ENCODE measurements at places on chromosomes 3 and 15. TPM values are rescaled to one million over a fixed set of nuclear protein-coding genes. Genes with fewer than 3 reads are reported as not detected.

- DNase-seq = no peak
These were observed 147.4 kb upstream of the ARHGEF26 start for GRCh38 chr3:153973722-153974265.

DNA sequence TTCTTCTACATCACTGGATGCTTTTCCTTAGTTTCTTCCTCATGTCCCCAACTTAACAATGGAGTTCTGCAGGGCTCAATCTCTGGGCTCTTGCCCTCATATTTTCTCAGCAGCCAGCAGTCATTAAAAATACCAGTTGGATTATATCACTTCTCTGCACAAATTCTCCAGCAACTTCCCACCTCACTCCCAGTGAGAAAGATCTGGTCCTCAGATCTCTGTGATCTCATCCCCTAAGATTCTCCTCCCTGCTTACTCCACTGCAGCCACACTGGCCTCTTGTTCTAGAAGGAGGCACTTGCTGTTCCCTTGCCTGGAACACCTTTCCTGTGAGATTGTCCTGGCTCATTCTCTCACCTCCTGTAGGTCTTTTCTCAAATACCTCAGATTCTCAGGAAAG lies 6.1 kb downstream of the ERICH6 start:
- no peak for DNase-seq

DNA sequence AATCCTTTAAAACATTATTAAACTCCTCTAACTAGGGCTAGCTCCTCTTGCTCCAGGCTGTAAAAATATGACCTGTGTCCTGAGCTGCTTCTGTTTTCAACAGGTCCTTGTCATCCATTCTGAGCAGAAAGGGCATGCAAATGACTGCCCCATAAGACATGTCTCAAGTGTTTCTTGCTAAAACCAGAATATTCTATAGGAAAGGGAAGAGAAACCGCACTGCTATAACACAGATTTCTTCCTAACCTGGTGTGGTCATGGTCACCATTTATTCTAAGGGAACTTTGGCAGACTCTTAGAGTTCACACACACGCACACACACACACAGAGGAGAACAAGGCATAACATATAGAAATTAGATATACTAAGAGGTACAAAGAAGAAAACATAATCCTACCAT lies 34.2 kb upstream of the B3GNT5 start:
- DNase-seq = no peak

DNA sequence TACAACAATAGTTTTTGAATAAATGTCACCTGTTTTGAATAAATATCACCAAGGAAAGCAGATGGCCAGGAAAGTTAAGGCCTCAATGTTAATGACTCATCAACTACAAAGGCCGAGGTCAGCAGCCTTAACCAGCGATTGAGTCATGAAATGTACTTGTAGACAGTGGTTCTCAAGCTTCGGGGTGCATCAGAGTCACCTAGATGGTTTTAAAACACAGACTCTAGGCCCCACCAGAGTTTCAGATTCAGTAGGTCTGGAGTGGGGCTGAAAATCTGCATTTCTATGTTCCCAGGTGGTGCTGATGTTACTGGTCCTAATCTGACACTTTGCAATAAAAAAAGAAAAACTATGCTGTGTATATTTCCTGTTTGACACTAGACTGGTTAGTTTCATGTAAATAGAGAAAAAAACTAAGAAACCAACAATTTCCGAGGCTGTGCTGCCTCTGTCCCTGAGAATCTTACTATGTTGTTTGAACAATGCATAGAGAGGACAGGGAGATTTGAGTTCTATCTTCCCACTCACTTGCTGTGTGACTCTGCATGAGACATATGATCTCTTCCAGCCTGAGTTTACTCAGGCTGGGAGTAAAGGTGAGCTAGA lies 9.8 kb downstream of the RAB27A start:
- no peak for DNase-seq

GRCh38 chr15:72242775-72243370 lies 11.9 kb upstream of the PKM start:
- no peak for DNase-seq

- no peak for DNase-seq
These were observed 222.9 kb downstream of the BCHE start for GRCh38 chr3:165614337-165614736.

DNA sequence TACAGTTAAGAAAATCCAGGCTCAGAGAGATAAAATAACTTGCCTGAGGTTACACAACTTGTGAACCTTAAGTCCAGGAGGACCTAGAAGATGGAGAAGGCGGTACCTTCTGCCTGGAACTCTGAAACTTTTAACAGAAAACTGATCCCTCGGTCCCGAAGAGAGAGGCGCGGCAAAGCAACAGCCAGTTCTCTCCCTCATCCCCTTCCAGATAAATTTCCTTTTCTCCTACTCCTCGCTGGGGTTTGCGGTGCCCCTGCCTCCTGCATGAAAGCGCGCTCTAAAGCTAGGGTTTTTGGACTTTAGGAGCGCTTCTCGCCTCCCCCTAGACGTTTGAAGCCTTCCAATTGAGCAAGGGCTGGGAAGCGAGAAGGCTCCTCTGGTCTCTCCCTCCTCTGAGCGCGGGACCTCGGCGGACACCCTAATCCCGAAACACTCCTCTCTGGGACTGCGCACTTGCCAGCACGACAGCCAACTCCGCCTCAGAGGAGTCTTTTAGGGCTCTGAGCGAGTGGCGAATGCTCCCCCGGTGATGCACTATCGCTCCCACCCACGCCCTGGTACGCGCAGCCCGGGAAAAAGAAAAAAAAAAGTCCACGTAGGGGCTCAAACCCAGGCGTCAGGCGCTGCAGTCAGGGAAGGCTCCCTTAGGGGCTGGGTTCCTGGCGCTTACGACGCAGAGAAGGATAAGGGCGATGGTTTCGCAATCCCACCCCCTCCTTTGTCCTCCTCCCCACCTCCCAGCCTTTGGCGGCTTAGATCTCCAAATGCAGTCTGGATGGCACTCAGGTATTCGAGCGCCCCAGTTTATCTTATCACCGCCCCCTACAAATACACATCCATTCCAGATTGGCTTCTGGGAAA lies 7.9 kb upstream of the EOMES start:
- no peak for DNase-seq

DNA sequence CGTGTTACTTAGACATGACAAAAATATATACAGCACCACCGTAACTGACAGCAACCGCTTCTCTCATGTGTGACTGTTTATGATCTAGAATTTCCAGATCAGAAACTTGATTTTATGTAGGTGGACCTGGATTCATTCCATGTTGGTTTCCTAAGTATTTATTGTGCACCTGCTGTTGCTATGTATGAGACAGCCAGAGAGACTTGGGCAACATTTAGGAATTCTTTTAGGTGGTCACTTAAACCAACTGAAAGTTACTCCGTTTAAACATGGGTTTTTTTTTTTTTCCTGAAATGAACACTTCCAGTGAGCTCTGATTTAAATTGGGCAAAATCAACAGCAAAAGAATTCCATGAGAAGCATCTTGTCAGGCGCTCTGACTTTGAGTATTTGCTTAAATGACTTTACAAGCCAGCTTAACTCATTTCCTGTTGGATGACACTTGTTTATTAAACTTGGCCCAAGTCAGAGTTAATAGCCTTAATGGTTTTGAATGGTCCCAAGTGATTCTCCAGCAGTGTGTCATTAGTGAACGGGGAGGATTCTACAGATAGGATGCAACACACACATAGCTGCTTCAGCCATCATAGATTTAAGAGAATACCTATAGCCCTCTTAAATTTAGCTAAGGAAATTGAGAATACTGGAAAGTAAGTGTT lies 31.8 kb downstream of the MITF start:
- DNase-seq = no peak

GRCh38 chr3:58021962-58022361 lies 13.7 kb downstream of the FLNB start:
- DNase-seq = no peak

- DNase-seq = no peak
These were observed 18.3 kb downstream of the TMED3 start for GRCh38 chr15:79329171-79329611.

DNA sequence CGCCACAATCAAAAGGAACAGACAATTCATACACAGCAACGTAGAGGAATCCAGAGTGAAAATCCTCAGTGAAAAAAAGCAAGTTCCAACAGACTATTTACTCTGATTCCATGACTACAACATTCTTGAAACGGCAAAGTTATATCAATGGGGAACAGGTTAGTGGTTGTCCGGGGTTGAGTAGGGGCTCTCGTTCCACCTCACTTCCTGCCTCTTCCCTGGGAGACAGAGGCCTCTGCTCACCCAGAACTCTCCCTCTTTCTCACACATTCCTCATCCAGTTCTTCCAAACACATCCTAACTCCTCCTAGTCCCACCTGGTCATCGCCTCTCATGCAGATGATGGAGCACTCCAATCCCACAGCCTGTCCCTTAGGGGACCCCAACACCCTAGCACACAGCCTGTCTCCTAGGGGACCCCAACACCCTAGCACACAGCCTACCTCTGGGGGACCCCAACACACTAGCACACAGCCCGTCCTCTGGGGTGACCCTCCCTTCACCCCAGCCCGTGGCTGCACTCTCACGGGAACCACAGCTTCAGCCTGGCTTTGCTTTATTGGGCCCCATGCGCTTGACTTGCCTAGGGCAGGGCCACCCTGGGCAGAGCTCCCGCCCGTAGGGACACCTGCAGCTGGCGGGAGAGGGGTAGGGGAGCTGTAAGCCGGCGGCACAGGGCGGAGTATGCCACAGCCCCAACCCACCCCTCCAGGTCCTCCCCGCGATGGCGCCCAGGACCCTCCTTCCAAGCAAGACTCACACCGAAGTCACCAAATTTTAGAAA lies 5.2 kb downstream of the OCA2 start:
- no peak for DNase-seq

- DNase-seq = no peak
These were observed 86.7 kb upstream of the SNRPA1 start for GRCh38 chr15:101381671-101382212.

DNA sequence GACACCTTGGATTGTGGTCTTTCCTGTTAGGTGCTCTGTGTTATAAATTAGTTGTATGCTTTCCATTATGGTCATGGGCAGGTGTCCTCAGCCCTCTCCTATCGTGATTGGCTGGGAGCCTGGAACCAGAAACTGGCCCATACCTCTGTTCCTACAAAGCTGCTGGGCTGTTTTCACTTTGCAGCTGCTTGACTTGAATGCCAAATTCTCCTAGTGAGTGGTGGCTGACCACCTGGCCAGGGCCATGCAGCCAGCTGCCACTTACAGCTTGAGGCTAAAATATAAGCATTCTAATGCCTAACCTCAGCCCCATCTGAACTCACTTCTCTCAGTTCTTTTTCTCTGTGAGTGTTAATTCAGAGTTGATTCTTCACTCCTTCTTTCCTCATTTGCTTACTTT lies 239.3 kb upstream of the GBE1 start:
- no peak for DNase-seq

DNA sequence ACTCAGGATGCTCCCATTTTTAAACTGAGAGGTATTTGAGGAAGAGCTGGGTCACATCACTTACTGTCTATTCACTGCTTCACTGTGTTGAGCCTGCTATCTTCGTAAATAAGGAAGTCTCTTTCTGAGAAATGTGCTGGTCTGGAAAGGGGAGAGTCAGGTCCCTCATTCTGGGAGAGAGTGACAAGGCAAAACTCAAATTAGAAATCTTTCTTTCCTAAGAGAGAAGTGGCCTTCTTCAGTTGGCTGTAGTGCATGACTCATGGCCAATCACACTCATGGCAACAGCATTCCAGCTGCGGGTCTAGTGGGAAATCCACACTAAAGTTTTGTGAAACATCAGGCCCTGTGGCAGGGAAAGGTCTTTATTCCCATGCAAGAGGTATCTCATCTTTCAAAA lies 11.5 kb upstream of the TIMP4 start:
- DNase-seq = no peak

DNA sequence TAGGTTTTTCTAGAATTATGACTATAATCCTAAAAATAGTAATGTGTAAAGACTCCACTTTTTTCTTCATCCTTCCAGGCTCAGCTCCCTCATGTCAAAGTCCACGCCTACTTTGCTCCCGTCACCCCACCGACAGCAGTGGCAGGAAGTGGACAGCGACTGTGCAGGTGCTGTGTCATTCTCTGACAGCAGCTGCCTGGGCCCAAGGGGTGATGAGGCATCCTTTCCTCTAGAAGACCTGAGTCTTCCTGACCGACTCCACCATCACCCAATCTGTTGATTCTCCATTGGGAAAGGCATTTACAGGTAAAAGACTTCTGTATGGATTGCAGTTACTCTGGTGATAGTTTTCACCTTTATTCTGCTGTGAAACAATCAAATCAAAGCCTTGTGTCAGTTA lies 54.8 kb downstream of the UBP1 start:
- no peak for DNase-seq

- no peak for DNase-seq
These were observed 78.3 kb upstream of the TBC1D5 start for GRCh38 chr3:17820704-17821103.

- DNase-seq = no peak
These were observed 9.6 kb downstream of the PLCD1 start for GRCh38 chr3:38019658-38020341.

DNA sequence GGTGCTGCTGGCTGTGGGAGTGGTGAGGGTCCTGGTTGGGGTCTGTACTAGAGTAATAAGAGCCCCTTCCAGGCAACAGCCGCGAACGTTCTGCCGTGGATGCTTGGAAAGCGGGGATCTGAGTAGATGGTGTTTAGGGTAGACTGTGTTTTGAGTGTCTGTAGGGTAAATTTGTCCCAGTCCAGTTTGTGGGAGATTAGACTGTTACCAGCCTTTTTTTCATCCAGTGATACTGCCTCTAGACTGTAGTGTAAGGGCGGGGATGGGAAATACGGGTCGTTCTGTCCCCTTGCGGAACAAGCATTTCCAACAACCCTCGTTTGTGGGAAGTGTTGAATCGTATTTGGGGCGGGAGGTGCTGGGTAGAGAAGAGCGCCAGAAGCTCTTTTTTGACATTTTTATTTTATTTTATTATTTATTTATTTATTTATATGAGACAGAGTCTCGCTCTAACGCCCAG lies 424 bp downstream of the HAUS2 start:
- no peak for DNase-seq

- DNase-seq = no peak
These were observed 48.9 kb downstream of the CACNA2D2 start for GRCh38 chr3:50454481-50455070.

DNA sequence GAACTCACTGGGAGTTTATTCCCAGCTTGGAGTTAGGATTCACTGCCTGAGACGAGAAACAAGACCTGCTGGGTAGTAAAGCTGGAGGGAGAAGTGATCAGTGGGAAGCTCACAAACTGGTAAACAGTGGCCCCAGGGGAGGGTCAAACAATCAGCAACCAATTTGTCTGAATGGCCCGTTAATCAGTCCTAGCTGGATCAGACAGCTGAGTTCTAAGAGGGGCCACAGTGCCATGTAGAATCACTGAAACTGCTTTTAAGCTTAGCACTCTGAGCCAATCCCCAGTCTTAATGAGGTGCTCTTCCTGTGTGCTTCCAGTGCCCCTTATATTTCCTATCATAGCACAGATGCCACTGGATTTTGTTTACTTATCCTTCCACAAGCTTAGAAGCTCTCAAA lies 591.7 kb downstream of the RSL24D1 start:
- no peak for DNase-seq

ZMYND10 gene
- 1.1 TPM for total RNA-seq

CCR2 gene
- not detected for total RNA-seq

SKOR1 gene
- total RNA-seq = 0.27 TPM

NOX5 gene
- total RNA-seq = not detected

ALAS1 gene
- 38.3 TPM for total RNA-seq

All from chondrocyte (in vitro differentiated cells).